ENCODE measurements at places on chromosomes 3 and 15.

GRCh38 chr3:58897646-58898045 lies 152.2 kb downstream of the CFAP20DC start:
- no peak for DNase-seq

GRCh38 chr3:135690664-135691063 lies 274.9 kb upstream of the PPP2R3A start:
- no peak for DNase-seq

GRCh38 chr3:88150371-88150770 lies 612 bp downstream of the C3orf38 start:
- DNase-seq: no peak

DNA sequence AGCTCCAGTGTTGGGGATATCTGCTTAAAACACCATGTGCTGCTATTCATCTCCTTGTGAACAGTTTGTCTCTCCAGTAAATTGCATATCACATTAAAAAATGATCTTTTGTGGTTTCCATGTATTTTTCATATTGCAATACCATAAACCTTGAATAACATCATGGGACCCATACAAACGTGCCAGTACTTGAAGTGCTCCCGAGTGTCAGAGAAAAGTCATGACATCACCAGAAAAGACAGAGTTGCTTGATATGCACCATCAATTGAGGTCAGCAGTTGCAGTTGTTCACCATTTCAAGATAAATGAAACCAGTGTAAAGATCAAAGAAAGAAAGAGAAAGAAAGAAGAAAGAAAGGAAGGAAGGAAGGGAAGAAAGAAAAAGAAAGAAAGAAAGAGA lies 278.6 kb downstream of the ZNF621 start:
- no peak for DNase-seq

DNA sequence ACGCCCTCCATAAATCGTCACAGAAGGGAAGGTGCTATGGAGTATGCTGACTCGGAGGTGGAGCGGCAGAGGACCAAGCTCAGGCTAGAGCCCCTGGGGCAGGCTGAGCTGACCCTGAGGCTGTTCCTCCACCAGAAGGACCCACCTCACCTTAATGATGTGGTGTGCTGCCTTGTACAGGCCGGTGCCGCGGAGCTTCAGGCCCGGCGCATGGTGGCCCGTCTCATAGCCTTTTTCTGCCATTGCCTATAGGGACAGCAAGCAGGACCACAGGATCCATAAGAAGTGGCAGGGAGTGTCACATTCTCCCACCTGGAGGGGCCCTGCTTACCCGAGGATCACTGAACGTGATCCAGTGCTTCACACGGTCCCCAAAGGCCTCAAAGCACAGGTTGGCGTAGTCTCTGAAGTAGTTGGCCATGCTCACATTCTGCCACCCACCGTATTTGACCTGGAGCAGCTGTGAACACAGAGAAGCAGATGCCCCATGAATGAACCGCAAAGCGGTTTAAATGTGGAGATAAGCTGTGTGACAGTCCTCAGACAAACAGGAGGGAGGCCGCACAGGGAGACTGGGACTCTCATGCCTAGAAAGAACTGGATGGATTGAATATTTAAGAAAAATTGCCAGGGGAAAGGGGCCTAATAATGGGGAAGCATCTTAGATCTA lies 4.8 kb downstream of the LCTL start:
- DNase-seq: no peak

- no peak for DNase-seq
These were observed 11.9 kb downstream of the TAGLN3 start for GRCh38 chr3:112010636-112011035.

- DNase-seq: no peak
These were observed 53.4 kb downstream of the ADAMTS9 start for GRCh38 chr3:64634417-64634816.

- no peak for DNase-seq
These were observed at the start of gene MAGEL2 for GRCh38 chr15:23647421-23648370. Gene MAGEL2, minus strand, starts transcription at chr15:23647867. Its CDS starts 125 bp downstream, at chr15:23647742.

DNA sequence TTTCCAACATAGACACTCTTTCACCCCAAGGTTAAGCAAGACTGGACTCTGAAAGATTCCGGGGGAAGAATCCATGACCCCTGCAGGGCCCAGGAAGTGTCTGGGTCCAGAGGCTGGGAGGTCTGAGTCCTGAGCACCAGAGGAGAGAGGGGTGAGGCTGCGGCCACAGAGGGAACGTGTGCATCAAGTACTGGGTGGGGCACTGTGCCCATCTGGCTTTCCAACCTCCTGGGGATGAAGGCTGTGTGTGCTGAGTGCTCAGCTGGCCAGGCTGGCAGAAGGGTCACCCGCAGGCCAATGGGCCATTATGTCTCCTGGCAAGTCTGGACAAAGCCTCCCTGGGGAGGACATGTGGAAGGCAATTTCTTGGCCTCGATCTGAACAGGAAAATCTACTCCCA lies 3.3 kb downstream of the CHRNA3 start:
- no peak for DNase-seq

DNA sequence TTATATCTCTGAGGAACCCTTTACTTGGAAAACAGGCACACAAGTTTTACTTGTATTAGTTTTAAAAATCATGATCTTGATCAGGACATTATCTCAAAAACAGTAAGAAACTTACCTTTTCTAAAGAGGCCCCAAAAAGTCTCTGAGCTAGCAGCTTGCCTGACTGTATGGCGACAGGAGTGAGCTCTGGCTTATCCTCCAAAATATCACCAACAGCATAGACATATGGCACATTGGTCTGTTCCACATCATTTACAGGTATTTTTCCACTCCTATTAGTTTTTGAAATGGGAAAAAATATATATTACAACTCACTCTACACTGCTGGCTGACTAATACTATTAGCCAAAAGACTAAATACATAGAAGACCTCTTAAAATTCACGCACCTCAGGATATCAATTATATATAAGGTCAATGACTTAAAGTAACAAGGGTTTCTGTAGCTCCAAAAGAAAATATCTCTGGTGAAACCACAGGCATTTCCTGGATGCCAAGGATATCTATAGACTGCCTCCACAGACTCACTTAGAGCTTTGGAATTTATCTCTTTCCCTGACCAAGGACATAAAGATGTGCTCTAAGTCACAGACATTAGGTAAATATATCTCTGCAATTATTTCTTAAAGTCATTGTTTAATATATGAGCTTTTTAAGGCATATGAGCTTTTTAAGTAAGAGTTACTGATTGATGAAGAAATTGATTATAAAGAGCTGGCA lies 33.1 kb downstream of the TXNRD3 start:
- DNase-seq: no peak

DNA sequence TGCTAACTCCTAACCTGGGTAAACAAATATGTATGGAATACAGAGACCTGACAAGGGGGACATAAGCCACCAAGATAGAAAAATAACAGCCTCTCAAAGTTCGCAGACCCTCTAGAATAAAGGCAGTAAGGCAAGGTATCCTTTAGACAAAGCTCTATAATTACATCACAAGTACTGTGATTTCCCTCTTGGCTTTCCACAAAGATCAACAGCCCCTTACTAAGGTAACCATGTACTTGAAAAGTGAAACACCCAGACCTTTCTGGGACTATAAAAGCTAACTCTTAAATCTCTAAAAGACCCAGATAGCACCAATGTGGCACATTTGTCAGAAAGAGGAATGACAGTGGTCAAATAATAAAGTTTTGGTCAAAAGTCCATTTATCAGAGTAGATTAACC lies 51.9 kb downstream of the TBL1XR1 start:
- no peak for DNase-seq

GRCh38 chr15:50819344-50819743 lies 53.8 kb upstream of the SPPL2A start:
- no peak for DNase-seq

DNA sequence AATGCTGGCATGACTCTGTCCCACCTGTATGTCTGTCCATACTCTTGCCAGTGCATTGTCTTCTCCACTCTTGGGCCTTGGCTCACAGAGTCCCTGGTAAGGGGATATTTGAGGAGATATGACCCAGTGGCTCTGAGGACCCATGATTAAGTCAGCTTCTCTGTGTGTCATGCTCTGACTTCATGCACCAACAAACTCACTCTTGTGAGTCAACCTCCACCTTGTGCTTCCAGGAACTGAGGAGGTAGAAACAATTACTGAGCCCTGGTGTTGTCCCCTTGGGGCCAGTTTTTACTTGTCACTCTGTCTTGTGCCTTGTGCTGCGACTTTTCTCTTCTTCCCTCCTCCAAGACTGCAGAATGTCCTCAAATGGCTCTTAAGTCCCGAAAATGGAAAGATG lies 127.1 kb downstream of the ABHD5 start:
- no peak for DNase-seq

DNA sequence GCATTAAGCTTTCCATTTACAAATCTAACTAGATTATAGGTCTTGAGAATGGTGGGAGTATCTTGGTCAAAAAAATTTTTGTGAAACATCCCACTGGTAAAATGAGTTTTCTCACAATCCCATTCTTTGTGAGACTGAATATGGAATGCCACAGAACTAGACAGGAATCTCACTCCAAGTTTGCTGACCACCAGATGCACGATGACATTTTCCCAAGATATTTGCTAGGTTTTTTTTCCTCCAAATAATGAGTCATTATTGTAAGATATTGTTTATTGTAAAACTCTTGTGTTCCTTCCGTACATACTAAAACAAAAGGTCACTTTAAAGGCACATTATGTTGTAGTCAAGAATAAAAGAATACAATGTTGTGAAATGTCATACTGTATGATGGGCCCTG lies 53.9 kb downstream of the COPS2 start:
- DNase-seq: no peak

DNA sequence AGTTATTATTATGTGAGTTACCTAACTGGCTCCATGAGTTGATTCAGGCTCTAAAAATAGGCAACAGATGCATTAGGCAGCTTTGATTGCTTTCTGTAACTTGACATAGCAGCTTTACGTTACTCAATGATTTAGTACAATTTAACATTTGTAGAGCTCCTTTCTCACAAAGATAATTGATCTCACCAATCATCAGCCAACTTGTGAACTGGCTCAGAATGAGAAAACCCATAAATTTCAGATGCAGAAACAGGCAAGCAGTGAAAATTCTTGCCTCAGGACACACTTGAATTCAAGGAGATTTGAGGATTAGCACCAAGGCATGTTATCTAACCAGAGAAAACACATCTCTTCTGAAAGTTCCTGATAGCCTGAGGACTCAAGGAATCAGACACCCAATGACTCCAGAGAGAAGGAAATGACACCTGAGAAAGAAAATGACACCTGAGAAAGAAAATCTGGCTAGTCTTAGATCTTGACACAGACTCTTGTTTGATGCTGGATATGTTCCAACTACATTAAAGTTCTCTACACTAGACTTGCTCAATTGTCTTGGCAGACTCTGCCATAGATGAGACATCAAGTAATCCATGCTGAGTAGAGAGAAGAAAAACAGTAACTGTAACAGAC lies 315.1 kb upstream of the CBLB start:
- no peak for DNase-seq

Data from CD8-positive, alpha-beta T cell (primary cell).